ENCODE measurements at places on chromosomes 2 and 18. TPM values are rescaled to one million over a fixed set of nuclear protein-coding genes. Genes with fewer than 3 reads are reported as not detected.

DNA sequence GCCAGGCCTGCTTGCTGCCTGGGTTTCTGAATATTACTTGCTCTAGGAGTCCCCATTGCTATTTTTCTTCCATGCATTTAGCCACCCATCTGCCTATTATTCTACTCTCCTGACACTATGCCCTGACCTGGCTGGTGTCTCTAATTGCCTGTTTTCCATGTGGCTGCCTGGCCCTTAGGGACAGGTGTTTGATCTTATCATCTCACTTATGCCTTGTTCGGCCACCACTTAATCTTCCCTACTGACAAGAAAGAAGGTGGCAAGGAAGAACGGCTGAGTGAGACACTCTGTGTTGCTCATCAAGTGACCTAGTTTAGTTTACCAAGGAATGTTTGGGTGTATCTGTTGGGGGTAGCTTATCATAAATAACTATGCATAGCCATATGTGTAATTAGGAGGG is 50.4 kb upstream of the RAPH1 start:
- DNase-seq: no peak

CCDC178 gene
- not detected for total RNA-seq

GRCh38 chr18:75533209-75533608 is 105.7 kb upstream of the SMIM21 start:
- DNase-seq: no peak

SLC38A11 gene
- total RNA-seq: not detected

DNA sequence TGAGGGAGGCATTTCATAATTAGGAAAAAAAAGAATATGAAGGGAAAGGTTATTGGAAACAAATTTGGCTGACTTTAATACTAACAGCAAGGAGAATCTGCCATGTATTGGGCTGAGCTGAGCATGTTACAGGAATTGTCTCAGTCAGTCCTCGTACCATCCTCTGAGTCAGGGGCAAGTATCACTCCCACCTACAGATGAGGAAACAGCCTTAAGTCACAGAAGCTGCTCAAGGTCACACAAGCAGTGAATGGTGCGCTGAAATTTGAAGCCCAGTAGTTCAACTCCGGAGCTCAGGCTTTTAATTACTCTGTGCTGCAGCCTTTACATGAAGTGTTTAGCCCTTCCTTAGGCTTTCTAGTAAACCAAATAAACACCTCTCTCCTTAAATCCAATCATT is 17.3 kb downstream of the PROKR1 start:
- DNase-seq: no peak

DNAH7 gene
- total RNA-seq: 2.9 TPM

TCF4 gene
- 87.2 TPM for total RNA-seq

ZSCAN30 gene
- 16.6 TPM for total RNA-seq

DNA sequence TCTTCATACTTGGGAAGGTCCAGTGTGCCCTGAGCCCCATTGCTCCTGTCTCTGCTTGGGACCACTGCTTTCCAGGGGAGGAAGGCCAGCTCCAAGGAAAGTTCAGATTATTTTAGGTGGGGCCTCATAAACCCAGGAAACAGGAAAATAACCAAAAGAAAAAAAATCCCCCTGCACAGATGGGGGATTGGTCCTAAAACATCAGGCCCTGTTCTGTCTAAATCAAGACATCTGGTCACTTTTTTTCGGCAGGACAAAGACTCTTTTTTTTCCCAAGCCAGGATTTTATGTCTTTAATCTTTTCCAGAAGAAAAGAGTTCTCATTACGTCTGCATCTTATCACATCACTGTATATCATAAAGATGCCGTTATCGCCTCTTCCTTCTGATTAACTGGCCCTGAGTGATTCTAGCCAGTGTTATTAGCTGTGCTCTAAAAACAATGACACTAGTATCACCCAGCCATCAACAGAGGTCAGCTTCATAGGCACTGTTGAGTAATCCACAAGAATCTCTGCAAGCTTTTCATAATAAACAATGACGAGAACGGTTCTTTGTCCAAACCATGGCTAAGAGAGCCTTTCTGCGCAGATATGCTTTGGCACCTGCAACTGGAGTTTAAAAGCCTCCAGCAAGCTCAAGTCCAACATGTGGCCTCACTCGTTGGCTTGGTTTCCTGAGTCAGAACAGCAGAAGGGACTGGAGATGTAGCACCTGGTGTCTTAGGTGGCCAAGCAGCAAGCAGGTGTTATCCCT is 138.2 kb downstream of the VAPA start:
- DNase-seq: no peak

DNA sequence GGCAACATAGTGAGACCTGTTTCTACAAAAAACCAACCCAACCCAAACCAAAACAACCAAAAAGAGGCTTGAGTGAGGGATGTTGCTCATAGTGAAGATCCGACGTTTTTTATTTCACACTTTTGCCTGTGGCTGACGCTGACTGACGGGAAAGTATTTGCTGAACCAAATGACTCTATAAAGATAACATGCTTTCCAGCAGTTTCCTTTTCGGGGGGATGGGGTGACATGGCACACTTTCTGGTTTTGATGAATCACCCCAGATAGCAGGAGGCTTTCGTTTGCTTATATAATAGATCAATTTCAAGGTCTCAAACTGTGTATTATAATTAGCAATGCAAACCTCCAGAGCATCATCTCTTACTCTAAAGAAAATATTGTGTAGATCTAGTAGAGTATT is 150.8 kb downstream of the AQP4 start:
- no peak for DNase-seq

DNA sequence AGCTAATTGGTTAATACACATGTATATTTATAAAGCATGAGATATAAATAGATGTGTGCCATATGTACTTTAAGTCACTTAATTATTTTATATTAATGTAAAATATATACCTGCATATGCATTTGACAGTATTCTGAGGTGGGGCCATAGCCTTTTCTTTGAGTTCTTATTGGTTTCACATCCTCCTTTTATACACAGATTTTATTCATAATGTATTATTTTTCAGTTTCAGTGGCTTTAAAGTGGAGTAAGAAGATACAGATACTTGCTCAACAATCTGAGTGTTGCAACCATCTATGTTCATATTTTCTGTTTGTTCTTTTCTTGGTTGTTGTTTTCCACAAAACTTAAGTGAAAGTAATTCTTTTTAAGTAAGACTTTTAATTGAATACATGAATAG is 436.5 kb downstream of the RND3 start:
- DNase-seq: no peak

- DNase-seq: no peak
Measured at GRCh38 chr18:21433436-21433835, 167.1 kb downstream of the ESCO1 start.

ADCYAP1 gene
- not detected for total RNA-seq

GRCh38 chr2:145757503-145758246 is 1237.8 kb upstream of the ZEB2 start:
- DNase-seq: no peak

DNA sequence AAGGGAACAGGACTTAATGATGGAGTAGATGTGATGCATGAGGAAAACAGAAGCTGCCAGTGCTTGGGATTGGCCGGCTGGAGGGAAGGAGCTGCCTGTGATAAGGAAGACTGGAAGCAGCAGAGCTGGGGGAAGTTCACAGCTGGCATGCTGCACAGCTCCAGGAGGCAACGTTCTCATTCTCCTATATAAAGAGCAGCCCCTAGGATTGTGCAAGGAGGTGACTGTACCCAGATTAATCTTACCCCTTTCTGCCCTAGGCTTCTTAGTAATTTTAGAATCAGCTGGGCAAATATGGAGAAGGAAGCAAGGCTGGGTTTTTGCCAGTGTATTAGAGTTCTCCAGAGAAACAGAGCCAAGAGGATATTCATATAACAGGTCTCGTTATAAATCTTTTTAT is 155.8 kb downstream of the ALPK2 start:
- no peak for DNase-seq

- DNase-seq: no peak
Measured at GRCh38 chr2:219946529-219946928, 319.1 kb downstream of the SLC4A3 start.

DNA sequence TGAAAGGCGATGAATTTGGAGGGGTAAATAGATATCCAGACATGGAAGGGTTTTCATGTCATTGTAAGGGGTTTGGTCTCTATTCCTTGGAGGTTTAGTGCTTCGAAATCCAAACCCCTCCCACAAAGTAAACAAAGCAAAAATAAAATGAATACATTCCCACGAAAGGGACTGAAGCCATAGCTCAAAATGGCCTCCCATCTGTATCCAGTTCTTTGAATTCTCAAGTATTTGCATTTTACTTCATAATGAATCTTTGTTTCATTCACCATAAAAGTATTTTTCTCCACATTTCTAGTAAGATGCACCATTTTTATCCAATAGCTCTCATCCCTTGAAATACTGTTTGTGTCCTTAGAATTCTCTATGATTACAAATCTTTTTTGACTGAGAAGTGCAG is 103.2 kb upstream of the DTNA start:
- DNase-seq: no peak

PKP4 gene
- 47.4 TPM for total RNA-seq

- DNase-seq: no peak
Measured at GRCh38 chr18:69819460-69819859, 128.2 kb downstream of the CD226 start.

- DNase-seq: no peak
Measured at GRCh38 chr2:112640467-112640799, 5.3 kb upstream of the SLC20A1 start.

GRCh38 chr2:229181641-229182040 is 89.4 kb downstream of the PID1 start:
- no peak for DNase-seq
